CD4-positive, alpha-beta T cell treated with Interleukin-17A for 1 hour (primary cell): ENCODE measurements at places on chromosomes 13 and 19.

DNA sequence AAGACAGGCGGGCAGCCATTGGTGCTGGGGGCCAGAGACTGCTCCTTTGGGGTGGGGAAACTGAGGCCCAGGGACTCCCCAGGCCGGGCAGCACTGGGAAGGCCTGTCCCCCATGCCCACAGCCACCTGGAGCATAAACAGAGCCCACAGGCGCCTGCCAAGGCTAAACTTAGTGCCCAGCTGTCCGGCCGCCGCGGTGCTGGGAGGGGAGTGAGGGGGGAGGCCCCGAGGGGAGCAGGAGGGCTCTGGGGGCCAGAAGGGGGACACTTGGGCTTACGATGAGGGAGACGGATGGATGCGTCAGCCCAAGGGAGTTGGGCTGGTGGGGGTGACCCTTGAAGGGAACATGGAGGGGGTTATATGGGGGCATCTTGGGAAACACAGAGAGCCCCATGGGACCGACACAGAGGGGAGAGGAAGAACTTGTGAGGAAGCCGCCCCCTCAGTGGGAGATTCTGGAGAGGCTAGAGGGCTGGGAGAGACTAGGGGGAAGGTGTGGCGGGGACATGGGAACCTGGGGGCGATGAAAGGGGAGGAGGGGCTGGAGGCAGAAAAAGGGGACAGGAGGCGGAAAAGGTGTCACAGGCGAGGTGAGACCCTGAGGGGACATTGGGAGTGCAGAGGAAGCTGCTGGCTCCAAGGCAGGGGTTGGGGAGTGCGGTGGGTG is 2.2 kb downstream of the CERS1 start:
- no peak for DNase-seq

- DNase-seq, result no peak
Measured at GRCh38 chr13:37039896-37040295, 19.6 kb downstream of the SUPT20H start.

DNA sequence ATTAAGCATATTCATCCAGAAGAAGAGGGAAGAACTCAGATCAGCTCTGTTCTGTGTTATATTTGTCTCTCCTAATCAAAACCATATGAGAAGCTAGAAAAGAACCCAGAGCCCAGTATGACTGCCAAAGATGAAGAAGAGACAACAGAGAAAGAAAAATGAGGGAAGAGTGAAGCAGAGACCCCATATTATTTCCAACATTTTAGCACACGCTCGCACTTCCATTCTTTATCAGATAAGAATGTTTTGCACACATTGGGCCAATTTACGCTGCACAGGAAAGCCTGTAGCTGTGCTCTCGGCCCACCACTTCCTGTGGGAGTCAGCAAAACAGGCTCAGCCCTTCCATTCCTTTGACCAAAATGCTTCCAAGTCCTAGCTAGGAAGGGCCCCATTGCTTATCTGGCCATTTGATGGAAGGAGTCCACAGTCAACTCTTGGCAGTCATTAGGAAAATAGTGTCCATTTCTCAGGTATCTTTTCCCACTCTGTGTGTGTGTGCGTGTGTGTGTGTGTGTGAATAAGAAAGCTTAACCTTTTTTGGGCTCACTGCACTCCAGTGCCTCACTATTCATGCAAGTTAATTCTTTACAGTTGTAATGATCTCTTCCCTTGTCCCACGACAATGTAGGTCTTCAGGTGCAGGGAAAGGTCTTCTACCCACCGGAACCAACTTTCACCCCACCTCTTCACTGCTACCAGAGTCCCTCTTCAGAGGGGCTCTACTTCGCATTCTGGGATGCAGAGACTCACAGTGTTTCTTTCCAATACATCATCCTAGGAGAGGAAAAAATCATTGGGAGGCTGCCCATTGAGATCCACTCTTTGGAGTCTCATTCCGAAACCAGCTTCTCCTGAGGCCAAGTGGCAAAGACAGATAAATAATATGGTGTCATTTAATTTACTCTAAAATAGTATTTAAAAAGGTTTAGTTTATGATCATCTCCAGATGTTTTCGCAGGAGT is 237.5 kb downstream of the COG6 start:
- DNase-seq, result peak; percentile 17

- DNase-seq, result no peak
Measured at GRCh38 chr13:98824376-98825160, 72.1 kb upstream of the SLC15A1 start.

DNA sequence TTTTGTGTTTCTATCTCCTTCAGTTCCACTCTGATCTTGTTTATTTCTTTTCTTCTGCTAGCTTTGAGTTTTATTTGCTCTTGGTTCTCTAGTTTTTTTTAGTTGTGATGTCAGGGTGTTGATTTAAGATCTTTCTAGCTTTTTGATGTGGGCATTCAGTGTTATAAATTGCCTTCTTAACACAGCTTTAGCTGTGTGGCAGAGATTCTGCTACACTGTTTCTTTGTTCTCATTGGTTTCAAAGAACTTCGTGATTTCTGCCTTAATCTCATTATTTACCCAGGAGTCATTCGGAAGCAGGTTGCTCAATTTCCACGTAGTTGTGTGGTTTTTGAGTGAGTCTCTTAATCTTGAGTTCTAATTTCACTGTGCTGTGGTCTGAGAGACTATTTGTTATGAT is 251.7 kb upstream of the HTR2A start:
- DNase-seq, result no peak

DNA sequence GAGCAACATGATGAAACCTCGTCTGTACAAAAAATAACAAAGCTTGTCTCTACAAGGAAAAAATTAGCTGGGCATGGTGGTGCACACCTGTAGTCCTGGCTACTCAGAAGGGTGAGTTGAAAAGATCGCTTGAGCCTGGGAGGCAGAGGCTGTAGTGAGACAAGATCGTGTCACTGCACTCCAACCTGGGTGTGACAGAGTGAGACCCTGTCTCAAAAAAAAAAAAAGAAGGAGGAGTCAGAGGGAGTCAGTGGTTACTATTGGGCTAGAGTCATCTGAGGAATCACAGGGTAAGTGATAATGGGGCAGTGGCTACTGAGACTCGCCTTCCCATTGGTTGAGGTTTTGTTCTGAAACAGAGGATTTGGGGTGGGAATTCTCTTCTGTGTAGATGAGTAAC is 1.9 kb upstream of the GPI start:
- no peak for DNase-seq

DNA sequence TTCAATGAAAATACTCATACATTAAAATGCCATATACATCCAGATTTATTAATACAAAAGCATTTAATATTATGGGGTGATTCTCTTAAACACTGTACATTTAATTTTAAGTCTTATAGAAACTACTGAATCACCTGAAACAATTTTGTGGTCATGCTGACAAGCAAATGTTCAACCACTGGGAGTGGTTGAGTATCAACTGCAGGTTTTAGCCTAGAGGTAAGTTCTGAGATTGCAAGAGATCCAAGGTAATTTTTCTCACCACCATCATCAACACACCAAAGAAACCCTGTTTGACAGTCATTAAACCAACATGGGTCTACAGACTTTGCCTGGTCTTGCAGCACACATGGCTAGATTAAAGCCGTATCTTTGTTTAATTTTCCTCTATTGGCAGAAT is 196.3 kb downstream of the LHFPL6 start:
- no peak for DNase-seq

DNA sequence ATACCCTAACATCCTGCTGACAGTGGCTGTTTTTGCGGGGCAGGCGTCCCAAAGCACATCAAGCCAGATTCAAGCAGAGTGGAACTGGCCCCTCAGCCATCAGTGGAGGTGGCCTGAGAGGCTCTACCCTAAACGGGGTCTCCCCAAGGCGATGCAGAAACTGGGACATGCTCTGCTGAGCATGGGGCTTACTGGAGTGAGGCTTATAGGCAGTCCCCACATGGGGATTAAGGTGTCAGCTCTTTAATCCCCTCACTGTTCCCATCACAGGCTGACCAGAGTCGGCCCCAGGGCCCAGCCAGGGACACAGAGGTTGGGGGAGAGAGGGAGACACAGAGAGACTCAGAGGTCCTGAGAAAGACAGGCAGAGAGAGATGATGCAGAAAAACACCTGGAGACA is 17.0 kb downstream of the CYP2F1 start:
- DNase-seq, result no peak

GRCh38 chr19:28981518-28981917 is 231.4 kb downstream of the UQCRFS1 start:
- DNase-seq, result no peak

DNA sequence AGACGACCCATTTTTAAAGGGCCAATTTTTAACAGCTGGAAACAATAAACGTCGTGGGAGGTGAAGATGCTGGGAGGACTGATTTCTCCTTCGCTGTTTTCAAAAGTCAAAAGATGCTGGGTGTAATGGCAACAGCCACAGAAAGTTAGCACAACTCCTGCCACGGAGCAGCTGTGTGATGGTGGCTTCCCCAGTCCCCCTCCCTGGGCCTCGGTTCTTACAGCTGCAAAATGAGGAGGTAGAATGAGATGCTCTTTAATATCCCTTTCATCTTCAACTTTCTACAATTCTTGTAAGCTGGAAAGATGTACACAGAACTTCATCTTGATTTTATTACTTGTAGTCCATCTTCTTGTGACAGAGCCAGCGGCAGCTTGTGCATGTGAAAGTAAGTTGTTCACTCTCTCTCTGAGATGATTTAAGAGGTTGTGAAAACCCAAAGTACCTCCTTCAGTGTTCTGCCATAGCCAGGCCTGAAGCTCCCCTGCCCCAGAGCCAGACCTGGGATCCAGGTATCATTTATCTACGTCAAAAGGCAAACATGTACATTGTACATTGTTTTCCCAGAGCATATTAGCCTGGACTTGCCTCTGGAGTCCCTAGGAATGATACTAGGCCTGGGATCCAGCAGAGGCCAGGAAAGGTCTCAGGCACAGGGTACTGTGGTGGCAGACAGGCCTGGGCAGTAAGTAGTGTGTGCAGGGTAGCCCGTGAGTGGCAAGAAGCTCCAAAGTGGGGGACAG is 3.4 kb upstream of the UBE2L5 start:
- DNase-seq, result no peak

DNA sequence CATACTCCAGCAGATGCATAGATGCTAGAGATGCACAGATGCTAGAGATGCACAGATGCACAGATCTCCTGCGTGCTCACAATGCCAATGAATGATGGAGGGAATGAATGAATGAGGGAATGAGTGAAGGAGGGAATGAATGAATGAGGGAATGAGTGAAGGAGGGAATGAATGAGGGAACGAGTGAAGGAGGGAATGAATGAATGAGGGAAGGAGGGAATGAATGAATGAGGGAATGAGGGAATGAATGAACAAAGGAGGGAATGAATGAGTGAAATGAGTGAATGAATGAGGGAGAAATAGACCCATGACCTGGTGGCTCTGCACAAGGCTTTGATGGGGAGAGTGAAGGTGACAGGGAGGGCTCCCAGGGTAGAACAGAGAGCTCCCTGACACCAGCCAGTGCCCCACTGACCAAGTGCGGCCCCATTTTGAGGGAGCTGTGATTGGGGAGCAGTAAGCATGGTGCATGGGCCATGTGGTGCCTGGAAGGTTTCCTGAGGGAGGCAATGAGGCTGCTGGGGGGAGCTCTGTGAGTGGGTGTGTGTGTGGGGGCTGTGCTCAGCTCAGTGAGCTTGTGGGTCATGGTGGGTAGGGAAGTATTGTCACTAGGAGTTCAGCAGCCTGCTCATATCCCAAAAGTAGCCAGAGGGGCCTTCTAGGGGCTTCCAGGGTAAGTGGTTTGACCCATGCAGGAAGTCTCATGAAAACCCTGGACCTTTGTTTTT is 12.7 kb downstream of the SLC27A1 start:
- no peak for DNase-seq

DNA sequence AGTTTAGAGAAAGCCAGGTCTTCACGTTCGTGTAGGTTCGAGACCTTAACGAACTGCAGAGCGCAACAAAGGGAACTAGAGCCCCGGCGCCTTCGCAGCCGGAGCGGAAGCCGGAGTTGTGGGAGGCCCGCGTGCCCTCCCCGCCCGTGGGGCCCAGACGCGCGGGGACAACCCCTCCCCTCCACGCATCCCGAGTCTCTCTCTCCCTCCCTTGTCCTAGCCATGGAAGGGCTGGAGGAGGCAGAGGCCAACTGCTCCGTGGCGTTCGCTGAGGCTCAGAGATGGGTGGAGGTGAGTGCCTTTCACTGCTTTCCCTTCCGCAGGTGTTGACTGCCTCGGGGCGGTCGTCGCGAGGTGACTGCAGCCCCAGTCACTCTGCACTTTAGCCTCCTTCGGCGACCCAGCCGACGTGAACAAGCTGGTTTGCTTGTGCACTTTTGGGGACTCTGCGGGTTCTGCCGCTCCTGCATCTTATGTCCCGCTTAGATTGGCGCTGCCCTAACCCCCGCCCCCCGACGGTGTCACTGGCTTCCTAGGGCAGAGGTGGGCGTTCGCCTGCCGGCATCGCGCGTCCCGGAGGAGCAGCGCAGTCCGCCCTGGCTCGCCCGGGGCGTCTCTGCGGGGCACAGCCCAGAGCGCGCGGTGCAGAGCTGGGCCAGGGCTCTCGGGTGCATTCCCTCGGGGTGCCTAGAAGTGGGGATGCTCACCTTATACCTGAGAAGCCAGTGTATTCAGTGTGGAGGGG is 478 bp downstream of the LMO7 start:
- no peak for DNase-seq

DNA sequence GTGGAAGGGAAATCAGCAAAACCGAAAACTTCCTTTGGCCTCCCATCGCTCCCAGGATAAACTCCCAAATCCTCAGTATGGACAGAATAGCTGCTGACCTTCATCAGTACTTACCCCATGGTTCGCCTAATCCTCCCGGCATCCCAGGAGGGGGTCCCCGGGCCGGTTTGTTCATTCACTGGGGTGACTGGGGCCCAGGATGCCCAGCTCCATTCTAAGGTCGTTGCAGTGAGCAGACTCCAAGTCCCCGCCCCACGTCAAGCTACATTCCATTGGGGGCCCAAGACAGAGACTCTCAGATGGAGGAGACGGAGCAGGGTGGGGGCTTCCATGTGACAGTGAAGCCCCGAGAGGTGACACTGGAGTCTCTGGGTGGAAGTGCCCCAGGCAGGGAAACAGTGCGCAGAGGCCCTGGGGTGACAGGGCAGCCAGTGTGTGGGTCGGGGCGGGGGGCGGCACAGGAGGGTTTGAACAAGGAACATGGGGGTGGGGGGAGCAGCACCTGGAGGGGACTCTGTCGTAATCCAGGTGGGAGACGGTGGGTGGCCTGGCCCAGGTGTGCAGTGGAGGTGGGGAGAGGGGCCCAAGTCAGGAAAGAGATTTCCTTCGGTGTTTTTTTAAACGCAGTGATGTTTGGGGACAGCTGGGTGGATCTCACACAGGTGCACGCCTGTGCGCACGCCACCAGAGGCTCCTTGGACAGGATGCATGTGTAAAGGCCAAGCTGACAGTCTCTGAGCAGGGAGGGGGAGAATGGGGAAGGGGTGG is 5.1 kb downstream of the SSBP4 start:
- DNase-seq, result no peak
